Mesothelial cell of epicardium (in vitro differentiated cells): ENCODE measurements at places on chromosomes 5 and 9.

GRCh38 chr9:91042541-91042940 is 240.9 kb downstream of the SYK start:
- DNase-seq = no peak

DNA sequence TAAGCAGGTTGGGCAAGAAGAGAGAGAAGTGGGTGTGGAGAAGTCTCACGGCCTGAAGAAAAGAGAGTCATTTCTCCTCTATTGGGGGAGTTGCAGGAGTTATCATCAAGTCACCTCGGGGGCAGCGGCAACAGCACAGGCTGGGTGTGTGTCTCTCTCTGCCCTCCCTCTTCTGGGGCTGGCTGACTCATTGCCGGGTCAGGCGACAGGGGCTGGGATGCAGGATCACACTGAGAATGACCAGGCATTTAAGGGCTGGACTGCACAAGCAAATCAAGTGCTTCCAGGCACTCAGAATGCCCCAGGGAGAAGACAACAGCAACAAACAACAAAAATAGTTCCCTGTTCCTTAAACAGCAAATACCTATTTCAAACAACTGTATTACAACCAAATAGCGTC is 6.3 kb upstream of the EQTN start:
- no peak for DNase-seq

- DNase-seq = no peak
Measured at GRCh38 chr9:18256568-18256967, 217.4 kb upstream of the ADAMTSL1 start.

DNA sequence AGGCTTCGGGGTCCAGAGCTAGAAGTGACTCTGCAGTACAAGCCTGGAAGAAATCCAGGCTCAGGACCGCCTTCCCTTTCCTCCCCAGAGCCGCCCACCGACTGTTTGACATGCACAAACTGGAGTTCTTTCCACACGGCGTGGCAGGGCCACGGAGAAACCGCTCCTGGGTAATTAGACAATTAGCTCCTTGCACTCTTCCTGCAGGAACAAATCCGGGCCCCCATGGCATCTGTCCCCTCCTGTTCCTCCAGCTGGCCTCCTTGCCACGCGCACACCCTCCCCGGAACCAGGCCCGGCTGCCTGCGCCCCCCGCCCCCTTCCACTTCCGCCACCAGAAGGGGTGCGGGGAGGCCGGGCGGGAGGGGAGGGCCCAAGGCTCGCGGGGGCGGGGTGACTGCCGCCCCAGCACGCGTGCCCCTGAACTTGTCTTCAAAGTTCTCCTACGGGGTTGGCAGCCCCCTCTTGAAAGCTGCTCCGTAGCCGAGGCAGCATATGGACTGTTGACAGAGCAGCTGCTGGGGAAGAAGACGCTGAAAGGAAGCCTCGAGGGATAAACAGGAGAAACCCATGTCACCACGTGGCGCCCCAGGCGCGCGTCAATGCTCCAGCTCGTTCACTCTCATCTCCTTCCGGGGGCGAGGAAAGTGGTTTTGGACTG is 74.3 kb downstream of the SEC61B start:
- no peak for DNase-seq

DNA sequence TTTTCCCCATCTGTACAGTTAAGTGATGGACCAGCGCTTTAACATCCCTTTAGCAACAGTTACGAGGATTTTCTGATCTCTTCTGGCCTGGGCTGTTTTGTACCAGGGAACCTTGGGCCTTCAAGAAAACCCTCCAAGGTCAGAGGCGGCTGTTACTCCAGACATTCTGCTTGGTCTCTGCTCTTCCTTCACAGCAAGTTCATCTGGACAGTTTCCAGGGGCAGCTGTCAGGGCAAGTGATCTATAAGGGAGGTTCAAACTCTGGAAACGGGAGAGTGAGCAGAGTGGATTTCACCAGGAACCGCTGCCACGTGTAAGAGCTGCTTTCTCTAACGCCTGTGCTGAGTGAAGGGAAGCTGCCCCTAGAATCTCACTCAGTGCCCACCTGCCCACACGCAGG is 36.7 kb downstream of the ZNF618 start:
- no peak for DNase-seq

GRCh38 chr5:72441862-72442540 is 65.2 kb downstream of the ZNF366 start:
- DNase-seq = no peak

DNA sequence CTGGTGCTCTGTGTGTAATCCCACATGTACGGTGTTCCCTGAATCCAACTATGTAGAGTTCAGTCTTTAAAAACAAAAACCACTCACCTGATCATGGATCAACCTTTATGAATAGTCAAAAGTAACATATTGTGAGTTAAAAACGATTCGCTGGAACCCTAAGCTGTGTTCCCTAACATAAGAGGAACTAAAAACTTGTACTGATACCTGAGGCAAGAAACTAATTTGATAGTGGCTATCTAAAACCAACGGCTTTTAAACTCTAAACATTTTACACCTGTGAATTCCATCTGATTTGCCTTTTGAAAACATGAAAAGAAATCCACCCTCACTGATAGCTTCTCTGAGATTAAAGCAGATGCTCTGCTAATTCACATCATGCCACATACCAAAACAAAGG is 101.5 kb downstream of the DEPDC1B start:
- no peak for DNase-seq

DNA sequence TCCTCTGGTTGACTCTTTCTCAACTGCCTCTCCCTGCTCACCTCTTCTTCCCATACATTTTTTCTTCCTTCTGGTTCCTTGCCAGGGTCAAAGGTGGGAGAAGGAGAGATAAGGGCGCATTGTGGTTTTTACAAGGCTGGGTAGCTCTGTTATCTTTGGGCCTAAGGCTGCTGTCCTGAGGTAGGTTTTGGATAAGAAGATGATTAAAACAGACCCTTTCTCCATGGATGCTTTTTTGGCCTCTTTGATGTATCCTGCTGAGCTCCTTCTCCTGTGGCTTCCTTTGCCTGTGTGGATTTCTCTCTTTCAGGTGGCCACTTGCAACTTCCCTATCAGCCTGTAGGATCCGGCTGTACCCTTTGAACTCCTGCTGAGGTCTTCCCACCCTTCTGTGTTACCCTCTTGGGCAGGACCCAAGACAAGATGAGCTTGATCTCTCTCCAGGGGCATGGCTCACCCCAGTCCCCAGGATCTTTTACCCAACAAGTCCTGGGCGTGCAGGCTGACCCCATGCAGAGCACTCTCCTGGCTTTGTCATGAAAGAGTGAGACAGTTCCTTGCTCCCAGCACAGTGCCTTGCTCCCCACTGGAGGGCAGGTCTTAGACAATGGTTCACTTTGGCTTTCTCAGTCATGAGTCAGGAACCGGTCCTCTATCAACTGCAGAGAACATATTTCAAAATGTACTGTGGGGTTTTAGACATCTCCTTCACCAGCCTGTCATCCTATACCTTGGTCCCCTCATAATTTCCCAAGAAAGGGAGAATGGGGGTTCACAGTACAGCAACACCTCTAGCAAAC is 197.9 kb downstream of the TLE4 start:
- no peak for DNase-seq

DNA sequence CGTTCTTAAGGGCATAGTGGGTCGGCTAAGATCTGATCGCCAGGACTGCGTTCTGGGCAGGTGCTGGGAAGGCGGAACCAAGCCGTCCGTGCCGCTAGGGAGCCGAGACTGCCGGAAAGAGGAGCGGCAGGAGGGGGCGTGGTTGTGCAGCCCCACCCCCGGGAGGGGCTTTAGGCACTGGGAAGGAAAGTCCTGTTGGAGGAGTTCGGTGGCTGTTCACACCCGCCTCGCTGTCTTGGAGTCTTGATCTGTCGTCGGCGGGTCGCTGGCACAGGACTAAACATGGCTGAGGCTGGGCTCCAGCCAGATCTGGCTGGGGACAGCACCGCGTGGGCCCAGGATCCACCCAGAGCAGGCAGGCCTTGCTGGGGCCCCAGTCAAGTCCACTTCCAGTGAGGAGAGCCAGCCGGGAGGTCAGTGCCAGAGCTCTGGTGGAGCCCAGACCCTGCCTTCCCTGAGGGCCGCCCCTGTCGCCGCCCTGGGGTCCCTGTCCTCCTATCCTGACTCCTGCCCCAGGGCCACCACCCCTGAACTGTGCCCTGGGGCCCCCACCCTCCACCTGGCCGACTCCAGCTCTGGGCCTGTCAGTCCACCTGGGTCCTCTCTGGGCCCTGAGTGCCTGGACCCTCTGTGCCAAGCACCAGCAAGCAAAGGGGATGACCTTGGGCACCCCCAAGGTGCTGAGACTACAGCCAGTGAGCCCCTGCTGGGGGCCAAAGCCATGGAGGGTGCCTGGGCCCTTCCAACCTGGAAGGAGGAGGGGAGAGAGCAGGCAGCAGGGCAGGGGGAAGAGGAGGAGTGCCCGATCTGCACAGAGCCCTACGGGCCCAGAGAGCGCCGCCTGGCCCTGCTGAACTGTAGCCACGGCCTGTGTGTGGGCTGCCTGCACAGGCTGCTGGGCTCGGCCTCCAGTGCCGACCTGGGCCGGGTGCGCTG is 4.5 kb downstream of the RNF208 start:
- DNase-seq = peak; percentile 70

- no peak for DNase-seq
Measured at GRCh38 chr9:8241201-8241600, 441.6 kb upstream of the DMAC1 start.

DNA sequence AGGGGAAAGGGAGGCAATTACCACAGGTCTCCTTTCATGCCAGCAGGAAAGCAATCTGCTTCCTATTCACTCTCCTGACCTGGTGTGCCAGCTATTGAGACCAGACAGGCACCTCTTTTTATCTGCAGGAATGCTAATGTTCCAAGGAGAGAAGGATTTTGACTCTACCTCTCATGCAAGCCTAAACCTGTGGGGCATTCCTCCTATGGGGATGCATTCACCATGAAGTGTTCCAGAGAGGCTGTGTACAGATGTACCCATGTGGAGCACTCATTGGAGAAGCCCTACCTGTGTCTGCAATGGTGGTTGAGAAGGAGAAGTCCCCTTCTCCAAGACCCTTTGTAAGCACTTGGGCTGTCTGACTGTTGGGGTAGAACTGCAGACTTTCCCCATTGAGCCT is 45.4 kb upstream of the EDIL3 start:
- DNase-seq = no peak

- DNase-seq = no peak
Measured at GRCh38 chr5:53343187-53343586, 137.2 kb upstream of the FST start.

DNA sequence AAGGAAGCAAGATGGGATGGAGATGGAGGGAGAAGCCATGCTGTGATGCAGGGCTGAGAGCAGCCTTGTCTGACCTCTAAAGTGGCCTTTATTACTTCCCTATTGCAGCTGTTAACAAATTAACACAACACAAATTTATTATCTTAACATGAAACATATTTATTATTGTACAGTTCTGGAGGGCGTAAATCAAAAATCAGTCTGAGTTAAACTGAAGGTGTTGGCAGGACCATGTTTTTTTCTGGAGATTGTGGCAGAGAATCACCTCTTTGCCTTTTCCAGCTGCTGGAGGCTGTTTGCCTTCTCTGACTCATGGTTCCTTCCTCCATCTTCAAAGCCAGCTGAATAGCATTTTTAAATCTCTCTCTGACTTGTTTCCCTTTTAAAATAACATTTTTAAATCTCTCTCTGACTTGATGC is 7.2 kb upstream of the MCC start:
- no peak for DNase-seq

- no peak for DNase-seq
Measured at GRCh38 chr5:100827481-100827889, 75.6 kb downstream of the ST8SIA4 start.

- no peak for DNase-seq
Measured at GRCh38 chr5:113546703-113547183, 33.2 kb downstream of the YTHDC2 start.

GRCh38 chr9:96202971-96203780 is 98.8 kb downstream of the HSD17B3 start:
- DNase-seq = no peak

DNA sequence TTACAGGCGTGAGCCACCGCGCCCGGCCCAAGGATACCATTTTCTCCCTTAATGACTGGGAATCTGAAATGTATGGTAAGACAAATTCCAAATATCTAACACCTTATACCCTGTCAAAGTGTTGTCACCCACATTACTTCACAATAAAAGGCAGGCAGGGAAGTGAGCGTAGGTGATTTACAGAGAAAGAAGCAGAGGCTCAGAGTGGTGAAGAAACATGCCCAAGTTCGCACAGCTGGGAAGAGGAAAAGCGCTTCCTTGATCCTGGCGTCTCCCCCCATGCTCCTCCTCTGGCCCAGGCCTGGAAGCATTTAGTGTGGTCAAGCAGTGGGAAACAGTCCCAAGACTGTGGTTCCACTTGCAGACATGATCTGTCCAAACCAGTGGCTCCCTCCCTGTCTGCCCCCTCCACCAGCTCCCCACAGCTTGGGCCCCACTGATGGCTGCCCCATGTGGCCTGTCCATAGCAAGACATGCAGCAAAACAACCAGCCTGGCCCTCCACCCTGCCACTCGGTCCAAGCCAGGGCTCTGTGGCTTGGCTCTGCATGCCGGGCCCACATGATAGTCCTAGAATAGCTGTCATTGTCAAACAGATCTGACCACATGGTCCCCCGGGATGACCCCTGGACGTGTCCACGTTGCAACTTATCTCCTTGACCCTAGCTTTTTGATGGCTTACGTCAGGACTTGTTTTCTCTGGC is 107.2 kb downstream of the TTLL11 start:
- DNase-seq = no peak

- DNase-seq = no peak
Measured at GRCh38 chr5:131541071-131541470, 94.0 kb downstream of the RAPGEF6 start.

- no peak for DNase-seq
Measured at GRCh38 chr9:107960916-107961315, 471.3 kb upstream of the KLF4 start.

GRCh38 chr5:59548807-59549357 is 344.6 kb downstream of the PDE4D start:
- DNase-seq = no peak

DNA sequence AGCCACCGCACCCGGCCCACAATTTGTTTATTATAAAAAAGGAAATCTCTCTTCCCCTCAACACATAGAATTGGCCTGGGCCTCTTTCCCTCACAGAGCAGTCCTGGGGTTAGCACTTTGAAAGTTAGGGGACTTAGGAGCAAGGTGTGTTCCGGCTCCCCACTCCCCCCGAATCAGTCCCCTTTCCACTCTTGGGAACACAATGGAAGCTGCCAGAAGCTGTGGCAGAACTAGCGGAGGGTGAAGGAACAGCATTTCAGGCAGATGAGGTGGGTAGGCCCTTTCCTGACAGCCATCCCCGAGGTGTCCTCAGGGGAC is 16.4 kb upstream of the C5orf47 start:
- no peak for DNase-seq

GRCh38 chr5:115260248-115260647 is 2.4 kb downstream of the PGGT1B start:
- DNase-seq = no peak

DNA sequence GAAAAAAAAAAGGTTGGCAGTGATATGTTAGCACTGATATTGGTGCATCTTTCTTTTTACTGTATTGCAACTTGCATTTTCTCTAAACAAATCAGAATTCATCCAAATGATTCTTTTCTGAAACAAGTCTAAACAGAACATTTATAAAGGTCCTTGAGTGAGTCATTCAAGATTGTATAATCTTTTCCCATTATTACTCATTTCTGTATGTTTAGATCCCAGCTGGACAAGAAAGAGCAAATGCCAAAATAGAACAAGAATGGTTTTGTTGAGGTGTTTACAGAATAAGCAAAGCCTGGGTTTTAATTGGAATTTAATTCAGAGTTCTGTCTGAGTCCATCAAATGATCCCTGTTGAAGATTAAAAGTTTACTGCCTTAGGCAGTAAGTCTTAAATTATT is 112.3 kb downstream of the VCAN start:
- DNase-seq = no peak

GRCh38 chr5:56075361-56075760 is 80.6 kb upstream of the IL6ST start:
- DNase-seq = no peak
